ENCODE measurements at places on chromosomes 7 and 10.

GRCh38 chr7:107889992-107890391 lies 991 bp upstream of the DLD start:
- no peak for DNase-seq

GRCh38 chr10:132105302-132105995 lies 39.7 kb downstream of the JAKMIP3 start:
- no peak for DNase-seq

DNA sequence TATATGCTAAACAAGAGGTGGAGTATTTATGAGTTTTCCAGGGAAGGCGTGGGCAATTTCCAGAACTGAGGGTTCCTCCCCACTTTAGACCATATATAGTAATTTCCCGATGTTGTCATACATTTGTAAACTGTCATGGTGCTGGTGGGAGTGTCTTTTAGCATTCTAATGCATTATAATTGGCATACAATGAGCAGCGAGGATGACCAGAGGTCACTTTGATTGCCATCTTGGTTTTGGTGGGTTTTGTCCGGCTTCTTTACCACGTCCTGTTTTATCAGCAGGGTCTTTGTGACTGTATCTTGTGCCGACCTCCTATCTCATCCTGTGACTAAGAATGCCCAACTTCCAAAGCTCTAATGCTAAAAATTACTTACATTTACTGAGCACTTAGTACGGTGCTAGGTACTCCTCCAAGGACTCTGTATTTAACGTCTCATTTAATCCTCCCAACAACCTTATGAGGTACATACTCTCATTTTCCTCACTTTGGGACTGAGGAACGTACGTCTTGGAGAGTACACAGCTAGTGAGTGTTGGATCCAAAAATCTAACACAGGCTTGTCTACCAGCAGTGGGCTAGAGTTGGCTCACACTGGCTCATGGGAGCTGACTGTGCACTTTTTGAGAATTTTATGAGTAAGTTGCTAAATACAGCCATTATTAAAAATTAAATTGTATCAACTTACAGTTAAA lies 144.8 kb upstream of the NEBL start:
- no peak for DNase-seq

- DNase-seq = no peak
Observed at GRCh38 chr10:3681642-3682554, 103.1 kb downstream of the KLF6 start.

DNA sequence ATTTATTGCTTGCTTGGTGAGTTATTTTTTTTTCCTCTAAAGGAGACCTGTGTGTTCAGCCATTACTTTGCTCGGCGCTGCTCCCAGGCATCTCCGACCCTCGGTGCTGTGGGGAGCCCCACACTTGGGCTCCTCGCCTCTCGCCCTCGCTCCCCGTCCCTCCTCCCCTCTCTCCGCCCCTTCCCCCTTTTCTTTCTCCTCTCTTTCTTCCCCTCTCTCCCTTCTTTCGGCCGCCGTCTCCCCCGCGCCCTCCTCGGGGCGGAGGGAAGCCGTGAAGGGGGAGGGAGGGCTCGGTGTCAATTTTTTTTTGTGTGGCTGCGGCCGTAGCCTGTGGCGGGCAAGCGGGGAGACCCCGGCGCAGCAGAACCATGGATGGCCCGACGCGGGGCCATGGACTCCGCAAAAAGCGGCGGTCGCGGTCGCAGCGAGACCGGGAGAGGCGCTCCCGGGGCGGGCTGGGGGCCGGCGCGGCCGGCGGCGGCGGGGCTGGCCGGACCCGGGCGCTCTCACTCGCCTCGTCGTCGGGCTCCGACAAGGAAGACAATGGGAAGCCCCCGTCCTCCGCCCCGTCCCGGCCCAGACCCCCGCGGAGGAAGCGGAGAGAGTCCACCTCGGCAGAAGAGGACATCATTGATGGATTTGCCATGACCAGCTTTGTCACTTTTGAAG lies 1.1 kb downstream of the AUTS2 start:
- no peak for DNase-seq

DNA sequence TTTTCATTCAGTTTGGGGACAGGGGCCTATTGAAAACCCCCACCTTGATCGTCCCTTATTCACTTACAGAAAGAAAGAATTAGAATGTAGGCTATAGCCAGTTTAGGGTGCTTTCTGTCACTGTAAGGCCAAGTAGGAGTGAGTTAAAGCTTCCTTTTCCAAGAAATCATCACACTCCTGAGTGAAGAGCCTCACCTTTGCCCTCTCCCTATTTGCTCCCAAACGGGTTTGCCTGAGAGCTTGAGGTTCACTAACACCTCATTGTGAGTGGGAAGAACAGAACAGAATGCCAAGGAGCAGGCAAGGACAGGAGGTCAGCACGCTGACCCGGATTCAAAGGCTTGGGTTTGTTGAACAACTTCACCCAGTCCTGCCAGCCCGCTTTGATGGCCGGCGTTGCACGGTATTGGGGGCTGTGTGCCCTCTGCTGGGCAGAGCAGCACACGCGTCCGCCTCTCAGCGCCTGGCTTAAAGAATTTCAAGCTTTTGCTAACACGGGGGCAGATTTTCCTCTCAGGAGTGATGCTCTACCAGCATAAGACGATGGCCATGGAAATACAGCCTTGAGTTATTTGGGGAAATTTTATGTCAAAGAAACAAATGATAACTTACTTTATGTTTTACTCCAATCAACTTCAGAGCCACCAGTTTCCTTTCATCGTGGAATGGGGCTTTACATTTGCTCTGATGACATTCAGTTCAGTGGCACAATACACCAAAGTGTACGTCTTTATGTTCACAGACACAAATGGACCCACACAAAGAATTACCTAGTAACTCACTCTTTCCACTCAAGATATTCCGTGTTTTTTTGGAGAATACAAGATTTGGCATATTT lies 470.0 kb downstream of the SUGCT start:
- peak; percentile 65 for DNase-seq

- DNase-seq = no peak
Observed at GRCh38 chr10:95332666-95333249, 42.0 kb upstream of the PDLIM1 start.

- no peak for DNase-seq
Observed at GRCh38 chr7:86947929-86948328, 111.5 kb downstream of the ELAPOR2 start.

DNA sequence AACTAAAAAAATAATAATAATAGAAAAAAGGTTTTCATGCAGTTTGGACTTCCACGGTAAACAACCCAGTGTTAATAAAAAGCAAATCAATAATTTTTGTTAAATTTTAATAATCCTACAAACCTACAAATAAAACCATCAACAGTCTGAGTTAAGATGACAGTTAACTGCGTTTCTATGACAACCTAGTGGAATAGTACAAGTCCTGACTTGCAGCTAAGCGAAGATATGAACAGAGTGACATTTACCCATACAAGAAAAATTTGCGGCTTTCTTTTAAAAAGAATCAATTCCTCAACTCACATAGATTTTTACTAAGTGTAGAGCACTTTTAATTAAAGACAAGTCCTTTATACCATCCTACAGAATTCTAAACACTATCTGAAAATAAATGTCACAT lies 35.6 kb downstream of the VPS41 start:
- DNase-seq = no peak

- no peak for DNase-seq
Observed at GRCh38 chr7:67918158-67918557, 921.5 kb downstream of the TYW1 start.

DNA sequence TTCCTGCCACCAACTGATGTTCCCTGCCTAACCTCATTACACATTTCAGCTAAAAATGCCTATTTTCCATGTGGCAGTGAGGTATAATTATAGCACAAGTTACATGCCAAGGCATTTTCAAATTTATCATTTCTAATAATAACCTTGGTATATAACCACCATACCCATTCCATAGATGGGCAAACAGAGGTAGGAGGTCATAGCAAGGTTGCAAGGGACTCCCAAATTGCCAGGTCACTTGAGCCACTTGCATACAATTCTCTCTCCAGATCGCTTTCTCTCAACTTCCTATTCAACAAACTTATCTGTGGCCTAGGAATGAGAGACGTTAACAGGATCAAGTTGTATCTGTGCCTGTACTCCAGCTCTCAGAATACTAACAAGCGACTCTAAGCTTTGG lies 108.3 kb downstream of the ATXN7L1 start:
- DNase-seq = no peak

Data from HTR-8/SVneo (cell line).